ENCODE measurements at places on chromosomes 6 and 20.
A peak's percentile ranks its signal among the peaks of the same experiment; 100 is the strongest.

DNA sequence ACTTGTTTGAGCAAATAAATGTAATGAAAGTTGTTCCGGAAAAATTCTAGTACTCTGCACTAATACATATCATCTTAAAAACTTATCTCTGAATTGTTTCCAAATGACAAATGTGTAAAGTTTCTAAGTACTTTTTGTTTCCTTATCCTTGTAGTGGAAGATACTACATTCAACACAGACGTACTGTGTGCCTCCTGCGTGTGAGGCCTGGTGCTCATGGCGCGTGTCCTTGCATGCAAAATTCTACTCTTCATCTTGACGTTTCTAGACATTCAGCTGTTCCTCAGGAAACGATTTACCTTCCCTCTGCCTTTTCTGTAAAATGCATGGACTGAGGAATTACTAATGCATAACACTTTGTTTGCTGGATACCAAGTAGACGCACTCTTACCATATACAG, 11.5 kb downstream of the DLL1 start:
- DNase-seq: no peak

DNA sequence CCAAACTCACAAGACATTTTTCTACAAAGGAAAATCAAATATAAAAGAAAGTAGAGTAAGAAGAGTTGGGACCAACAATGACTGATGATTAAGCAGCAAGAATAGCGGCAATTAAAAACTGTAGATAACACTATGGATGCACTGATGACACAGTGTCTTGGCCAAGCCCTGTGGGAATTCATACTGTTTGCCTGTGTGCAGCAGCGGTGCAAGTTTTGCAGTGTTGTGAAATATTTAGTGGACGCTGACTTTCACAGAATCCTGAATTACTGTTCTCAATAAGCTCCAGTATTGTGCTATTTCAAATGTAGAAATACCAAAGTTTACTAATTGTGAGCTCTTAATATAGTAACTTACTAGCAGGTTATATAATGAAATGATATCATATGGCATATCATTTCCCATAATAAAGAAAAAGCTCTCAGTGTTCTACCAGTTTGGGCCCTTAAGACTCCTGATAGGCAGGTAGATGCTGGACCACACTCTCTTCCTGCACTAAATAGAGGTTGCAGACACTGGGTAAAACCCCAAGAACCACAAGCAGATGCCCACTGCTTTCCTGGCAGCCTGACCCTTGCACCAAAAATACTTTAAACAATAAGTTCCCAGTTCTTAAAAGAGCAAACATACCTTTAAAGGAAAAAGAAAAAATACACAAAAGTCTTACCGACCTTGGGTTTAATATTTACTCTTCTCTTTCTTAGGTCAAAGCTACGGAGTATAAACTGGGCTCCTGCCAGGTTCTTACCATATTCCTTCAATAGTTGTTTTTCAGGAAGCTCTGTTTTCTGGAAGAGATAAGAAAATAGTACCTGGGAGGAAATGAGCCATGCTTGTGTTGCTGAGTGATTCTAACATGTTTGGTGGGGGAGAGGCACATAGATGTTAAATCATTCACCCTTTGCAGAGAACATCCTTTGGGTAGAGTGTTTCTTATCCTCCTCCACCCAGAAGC, 41.6 kb downstream of the ANKEF1 start:
- no peak for DNase-seq

DNA sequence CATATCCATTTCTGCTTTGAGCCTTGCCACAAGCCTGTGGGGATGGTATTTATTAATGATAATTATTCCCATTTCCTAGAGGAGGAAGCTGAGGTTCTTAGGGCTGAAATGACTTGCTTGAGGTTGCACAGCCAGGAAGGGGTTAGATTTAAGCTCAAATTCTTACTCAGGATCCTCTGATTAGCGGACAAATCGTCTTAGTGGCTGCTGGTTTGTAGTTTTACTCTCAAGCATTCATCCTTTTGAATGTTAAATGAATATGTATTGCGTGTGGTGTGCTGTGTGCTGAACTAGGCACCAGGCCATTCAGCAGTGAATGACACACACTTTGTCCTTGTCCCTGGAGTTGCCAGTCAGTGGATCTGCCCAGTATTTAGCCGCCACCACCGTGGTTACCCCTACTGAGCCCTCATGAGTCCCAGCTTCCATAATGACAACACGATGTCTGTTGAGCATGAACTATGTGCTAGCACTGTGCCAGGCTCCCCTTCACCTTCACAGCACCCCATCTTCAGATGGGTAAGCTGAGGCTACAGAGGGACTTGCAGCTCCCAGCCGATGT, 10.0 kb downstream of the PACSIN1 start:
- DNase-seq: no peak

GRCh38 chr6:134722200-134722870, 227.6 kb downstream of the ALDH8A1 start:
- DNase-seq: no peak

- no peak for DNase-seq
Observed at GRCh38 chr6:28747631-28748157, 176.1 kb downstream of the TRIM27 start.

- DNase-seq: no peak
Observed at GRCh38 chr20:3733119-3733995, 872 bp downstream of the HSPA12B start.

GRCh38 chr20:58011106-58011946, 217.1 kb downstream of the ANKRD60 start:
- DNase-seq: no peak

- DNase-seq: no peak
Observed at GRCh38 chr20:6580486-6580885, 187.0 kb upstream of the BMP2 start.

DNA sequence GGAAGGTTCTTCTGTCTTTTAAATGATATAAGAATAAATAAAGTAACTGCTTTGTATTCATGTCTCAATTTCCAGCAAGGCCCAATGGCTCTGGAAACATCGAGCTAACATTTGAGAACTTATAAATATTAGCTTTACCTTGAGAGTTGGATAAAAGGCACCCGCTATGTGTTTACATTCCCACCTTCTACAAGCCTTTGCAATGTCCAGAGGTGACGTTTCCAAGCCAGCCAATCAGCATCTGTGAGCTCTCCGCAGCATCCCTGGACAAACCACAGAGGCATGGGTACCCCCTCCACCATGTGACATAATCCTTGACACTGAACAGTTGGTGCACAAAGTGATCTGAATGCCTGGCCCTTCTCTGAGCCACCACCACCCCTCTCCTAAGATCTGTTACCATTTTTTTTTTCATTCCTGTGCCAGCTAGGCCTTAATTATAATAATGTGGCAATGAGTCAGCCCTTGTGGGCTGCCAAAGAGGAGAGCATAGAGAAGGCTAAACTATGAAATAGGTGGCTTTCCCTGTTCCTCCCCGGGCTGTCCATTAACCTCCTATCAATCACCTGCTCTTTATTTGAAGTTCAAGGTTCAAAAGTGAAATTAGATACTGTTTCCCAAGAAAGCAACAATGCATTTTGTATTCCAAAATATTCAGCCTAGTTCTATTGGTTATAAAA, 4.1 kb downstream of the CBLN4 start:
- DNase-seq: no peak

GRCh38 chr6:116400328-116400727, 29.6 kb downstream of the DSE start:
- no peak for DNase-seq

DNA sequence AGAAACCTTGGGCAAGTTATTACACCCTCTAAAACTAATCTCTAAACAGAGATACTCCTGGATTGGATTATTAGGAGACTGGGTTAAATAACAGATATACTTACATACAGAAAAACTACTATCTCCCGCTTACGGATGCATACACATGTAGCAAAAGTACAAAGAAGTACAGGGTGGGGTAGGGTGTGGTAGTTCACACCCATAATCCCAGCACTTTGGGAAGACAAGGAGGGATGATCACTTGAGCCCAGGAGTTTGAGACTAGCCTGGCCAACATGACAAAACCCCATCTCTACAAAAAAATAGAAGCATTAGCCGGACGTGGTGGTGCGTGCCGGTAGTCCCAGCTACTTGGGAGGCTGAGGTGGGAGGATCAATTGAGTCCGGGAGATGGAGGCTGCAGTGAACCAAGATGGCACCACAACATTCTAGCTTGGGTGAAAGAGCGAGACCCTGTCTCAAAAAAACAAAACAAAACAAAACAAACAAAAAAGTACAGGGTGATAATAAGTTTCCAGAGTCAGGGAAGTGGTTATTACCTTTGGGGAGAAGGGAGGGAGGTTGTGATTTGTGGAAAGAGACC, 8.1 kb downstream of the PIM1 start:
- no peak for DNase-seq

GRCh38 chr20:22524393-22525015, 59.9 kb downstream of the FOXA2 start:
- no peak for DNase-seq

DNA sequence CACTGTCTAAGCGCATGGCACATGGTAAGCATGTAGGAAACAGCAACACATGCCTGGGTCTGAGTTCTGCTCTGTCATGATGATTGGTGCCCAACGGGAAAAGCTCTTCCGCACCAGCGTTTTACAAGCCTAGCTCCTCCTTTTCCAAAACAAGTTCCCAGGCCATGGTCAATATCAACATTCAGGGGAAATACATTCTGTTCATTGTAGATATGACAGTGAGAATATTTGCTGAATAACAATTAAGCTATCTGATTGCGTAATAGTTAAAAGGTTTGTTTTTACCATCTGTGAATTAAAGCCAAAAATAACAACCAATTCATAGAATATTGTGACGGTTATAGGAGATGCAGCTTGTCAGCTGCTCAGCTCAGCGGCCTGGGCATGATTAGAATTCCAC, 404.3 kb upstream of the SLC35B3 start:
- DNase-seq: no peak

GRCh38 chr20:40986774-40987173, 41.8 kb upstream of the TOP1 start:
- no peak for DNase-seq

DNA sequence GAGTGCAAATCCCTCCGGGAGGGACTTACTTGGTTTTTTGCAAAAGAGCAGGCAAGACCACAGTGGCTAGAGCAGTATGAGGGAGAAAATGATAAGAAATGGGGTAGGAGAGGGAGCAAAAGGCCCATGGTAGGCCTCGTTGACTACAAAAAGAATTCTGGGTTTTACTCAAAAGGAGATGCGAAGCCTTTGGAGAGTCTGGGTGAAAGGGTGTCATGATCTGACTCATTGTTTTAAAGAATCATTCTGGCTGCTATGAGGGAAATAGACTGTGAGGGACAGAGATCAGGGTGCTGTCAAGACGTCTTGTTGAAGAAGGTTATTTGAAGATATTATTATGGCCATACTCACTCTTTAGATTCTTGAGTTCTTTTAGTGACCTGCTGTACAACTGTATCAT, 13.0 kb downstream of the TBC1D32 start:
- DNase-seq: no peak

DNA sequence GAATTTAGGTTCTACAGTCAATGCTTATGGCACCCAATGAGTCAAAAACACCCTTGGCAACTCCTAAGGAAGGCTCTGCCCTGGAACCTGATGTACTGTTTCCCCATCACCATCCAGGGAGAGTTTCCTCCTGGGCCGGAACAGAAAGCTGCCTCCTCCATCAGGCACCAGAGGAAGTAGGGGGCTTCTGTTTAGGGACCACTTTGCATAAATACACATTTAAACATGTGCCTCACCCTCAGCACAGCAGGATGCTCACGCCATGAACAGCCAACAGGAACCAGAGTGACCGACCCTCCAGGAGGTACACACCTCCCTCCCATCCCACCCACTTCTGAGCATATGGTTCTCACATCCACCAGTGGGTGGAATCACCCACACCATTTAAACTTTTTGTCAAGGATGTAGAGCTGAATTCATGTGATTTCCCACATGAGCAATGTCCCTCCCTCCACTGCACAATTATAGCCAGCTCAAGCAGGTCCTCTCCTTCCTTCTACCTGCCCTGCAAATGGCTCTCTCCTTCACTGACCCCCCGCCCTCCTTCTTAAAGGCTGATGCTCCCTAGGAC, 14.8 kb downstream of the DDRGK1 start:
- no peak for DNase-seq

DNA sequence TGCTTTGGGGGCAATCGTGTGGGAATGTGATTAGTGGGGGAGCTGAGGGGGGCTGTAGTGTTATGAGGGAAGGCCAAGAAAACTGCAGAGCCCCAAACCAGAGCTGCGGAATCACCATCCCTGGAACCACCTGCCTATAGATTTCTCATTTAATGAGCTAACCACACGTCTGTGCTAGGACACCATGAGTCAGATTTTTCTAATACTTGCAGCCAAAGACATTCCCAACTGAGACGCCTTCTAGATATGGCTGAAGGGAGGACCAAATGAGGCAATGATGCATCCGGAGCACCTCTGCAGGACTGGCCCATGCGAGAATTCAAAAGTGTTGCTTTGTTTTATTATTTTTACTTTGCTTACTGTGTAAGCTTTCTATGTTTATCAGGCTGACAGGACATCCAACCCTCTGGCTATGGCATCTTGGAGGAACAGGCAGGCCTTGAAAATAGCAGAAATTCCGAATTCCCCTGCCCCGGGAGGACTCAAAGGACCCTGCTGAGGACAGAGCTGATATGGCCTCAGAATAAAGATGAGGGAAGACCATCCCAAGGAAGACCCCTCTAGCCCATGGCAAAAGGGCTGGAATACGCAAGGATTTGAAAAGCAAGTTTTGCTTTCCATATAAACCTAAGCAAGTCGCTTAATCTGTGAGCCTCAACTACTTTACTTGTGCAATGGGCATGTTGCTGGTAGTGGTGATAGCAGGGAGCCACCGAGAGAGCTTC, 3.1 kb upstream of the PTGIS start:
- DNase-seq: no peak

DNA sequence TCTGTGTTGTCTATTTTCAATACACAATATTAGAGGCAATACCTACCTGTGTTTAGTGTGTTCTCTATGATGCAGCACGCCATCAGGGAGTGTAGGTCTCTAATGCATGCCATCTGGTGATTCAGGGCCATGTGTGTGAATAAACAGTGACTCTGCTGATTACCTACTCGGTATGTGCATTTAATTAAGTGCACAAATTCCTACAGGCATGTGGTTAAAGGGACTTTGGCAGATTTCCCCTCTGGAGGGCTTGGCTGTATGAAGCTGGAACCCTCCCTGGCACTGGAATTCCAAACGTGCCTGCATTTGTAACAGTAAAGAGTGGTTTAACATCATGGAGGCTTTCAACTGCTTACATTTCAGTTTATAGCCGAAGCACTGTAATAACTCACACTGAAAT, 401.5 kb upstream of the SASH1 start:
- DNase-seq: no peak

- DNase-seq: peak; percentile 73
Observed at GRCh38 chr6:31572041-31572911, at the start of gene LTA. TSS of gene LTA (plus strand) at chr6:31572289. CDS start at chr6:31572743, 454 bp downstream.

GRCh38 chr6:4388675-4389074, 253.3 kb upstream of the ECI2 start:
- no peak for DNase-seq

- no peak for DNase-seq
Observed at GRCh38 chr6:166497087-166497899, 89.2 kb downstream of the RAMACL start.

- DNase-seq: no peak
Observed at GRCh38 chr6:89037141-89037900, 43.2 kb upstream of the PNRC1 start.

GRCh38 chr6:43875849-43876572, 106.0 kb downstream of the VEGFA start:
- DNase-seq: no peak

- DNase-seq: no peak
Observed at GRCh38 chr6:29502181-29502580, 14.4 kb upstream of the MAS1L start.

- no peak for DNase-seq
Observed at GRCh38 chr6:3136292-3137011, 17.9 kb downstream of the BPHL start.

- DNase-seq: no peak
Observed at GRCh38 chr6:117711369-117711768, 36.1 kb downstream of the NUS1 start.
